ENCODE measurements at places on chromosomes 1 and 21.

DNA sequence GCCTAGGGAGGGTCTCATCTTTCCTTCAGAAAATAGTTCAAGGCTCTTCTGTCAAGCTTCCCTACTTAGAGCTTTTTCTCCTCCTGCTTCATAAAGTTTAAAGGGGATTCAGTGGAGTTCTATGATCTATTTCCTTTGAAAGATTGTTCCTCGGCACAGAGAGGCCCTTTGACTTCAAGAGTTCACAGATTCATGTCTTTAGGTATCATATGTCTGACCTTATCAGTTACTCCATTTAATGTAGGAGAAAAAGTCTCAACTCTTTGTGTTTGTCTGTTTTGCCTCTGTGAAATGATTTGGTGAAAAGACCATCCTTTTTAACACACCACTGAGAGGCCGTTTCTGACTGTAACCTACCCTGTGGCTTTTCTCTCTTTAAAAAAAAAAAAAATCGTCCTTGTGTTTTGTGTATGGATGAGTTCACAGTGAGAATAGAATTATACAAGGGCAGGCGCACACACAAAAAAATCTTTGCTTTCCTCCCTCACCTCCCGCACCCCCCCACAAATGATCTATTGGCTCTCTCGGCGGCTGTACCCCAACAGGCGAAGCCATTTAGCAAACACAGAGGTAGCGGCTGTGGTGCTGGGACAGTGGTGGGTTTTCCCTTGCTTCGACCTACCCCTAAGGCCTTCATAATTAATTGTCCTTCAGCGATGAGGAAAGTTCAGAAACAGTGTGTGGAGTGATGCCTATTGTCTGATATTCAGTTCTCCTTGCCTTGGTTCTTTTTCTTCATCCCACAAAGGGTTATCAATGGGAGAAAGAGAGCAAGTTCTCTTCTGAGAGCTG, 29.6 kb downstream of the PROX1 start:
- DNase-seq, result no peak

DNA sequence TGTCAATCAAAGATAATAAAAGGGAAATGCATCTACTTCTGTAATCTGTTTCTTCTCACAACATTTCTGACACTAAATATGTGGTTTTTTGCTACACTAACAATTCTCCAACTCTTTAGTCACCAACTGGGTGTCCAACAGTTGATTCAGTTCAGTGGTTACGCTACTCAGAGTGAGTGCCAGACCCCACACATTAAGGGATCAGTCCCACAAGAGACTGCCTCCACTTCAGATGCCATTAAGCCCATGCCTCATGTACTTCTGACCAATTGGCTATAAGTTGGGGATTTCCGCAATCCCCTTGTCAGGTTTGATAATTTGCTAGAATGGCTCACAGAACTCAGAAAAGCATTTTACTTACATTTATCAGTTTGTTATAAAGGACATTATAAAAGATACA, 28.4 kb downstream of the RNF2 start:
- no peak for DNase-seq

DNA sequence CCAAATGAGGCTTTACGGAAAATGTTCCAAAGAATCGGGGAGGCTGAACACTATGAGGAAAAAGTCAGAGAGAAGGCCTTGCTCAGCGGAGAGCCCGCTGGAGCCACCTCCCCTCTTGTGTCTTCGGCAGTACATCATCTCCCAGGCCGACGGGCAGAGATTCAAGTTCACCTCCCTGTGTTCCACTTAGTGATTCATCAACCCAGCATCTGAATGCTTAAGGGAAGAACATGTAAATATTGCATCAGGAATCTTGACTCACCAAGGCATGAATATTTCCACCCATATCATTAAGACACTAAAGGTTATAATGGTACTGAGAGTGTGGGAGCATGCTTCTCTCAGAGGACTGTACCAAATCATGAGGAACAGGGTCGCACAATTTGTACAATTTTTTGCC, 172.5 kb downstream of the ST6GALNAC5 start:
- no peak for DNase-seq

DNA sequence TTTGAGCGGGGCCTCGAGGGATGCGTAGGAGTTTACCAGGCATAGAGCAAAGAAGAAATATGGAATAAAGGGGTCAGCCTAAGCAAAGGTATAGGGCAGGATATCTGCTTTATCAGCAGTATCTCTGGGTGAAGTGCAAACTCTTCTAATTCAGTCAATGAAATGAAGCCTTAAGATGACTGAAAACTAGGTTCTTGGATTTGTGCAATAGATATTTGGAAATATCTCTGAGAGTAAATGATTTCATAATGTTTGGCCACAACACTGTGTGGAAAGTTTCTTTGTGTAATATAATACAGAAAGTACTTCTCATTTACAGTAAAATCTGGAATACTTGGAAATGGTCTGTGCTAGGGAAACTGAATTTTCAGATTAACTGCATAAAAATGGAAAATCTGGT, 26.1 kb downstream of the KCNJ15 start:
- no peak for DNase-seq

DNA sequence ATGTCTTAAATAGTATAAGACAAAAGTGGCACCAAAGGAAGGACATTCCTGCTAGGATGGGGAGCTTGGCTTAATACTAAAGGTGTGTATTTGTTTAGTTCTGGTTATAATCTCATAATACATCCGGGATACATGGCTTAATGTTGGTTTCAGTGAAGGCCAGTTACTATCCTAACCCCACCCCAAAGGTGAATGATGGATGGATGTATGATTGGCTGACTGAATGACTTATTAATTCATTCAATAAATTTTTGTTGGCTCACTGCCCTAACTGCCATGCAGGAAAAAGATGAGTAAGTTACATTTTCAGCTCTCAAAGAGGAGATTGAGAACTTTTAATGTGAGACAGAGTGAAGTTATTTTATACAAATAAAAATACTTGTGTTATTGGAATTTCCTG, 52.2 kb downstream of the PHACTR4 start:
- no peak for DNase-seq

- no peak for DNase-seq
Measured at GRCh38 chr1:180940445-180940844, 27.7 kb downstream of the KIAA1614 start.
